ENCODE measurements at places on chromosomes 3 and 15.
A peak's percentile ranks its signal among the peaks of the same experiment; 100 is the strongest.

DNA sequence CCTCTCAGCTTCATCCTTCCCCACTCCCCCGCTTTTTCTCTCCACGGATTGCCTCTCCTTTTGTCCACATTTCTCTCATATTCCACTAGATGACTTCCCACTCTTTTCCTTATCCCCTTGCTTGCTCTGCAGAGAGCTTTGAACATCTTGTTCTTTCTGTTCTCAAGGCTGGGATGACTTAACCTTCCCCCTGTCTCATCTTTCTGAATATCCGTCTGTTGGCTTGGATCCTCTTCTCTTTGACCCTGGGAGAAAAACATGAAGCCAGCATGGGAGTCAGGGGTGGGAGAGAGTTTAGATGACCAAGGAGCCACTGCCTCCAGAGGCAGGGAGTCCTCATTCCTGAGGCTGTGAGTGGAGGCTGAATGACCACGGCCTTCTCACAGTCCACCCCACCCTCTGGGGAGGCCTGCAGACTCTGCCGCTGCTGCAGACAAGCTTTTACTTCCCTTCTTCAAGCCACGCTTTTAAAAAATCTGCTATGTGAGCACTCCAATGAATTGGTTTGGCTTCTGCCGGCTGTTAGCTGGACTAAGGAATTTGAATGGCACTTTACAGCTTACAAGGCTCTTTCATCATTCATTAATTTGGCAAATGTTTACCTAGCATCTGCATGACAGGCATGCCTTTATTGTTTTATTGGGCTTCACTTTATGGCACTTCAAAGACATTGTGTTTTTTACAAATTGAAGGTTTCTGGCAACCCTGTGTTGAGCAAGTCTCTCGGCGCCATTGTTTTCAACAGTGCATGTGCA is 111.6 kb upstream of the SLC6A6 start:
- no peak for DNase-seq

- DNase-seq, result peak; percentile 9
Measured at GRCh38 chr15:58344213-58345070, 87.3 kb upstream of the LIPC start.

DNA sequence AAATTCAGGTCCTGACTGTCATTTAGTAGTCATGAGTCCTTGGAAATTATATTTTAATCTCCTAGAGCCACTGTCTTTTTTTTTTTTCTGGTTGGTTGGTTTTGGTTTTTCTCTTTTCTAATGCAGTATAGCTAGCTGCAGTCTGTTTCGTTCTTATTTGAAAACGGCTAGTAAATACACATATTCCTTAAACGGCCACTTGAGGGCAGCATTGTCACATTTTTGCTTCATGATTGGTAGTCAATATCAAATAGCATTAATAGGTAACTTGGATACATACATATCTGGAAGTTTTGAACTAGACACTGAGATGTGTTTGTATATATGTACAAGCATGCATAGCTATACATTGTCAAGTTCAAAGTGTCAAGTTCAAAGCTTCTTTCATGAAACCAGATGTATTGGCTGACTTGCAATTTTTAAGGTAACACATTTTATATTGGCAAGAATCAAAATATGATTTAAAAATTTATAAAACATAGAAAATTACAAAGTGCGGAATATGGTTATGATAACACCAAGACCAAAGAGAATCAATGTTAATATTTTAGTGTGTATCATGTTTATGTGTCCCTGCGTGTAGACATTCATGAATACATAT is 22.5 kb downstream of the GABRA5 start:
- peak; percentile 79 for DNase-seq

- no peak for DNase-seq
Measured at GRCh38 chr3:20125289-20125688, 60.7 kb downstream of the SGO1 start.

GRCh38 chr3:132787616-132788300 is 65.5 kb upstream of the NPHP3 start:
- no peak for DNase-seq

DNA sequence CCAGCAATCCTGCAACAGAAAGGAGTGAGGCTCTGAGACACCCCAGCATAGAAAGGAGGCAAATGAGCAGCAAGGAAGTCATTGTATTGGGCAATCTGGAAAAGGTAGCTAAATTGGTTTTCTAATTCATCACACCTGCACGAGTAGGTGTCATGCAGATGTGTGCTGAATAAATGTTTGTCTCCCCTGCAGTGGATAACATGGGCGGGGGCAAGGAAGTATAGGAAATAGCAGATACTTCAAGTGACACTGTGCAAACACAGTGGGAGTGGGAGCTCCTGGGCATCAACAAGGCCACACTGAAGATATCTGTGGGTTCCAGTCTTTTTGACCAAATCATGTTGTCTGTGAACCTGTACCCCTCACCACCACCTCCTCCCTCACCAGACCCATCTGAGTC is 14.4 kb upstream of the HTR3E start:
- no peak for DNase-seq

DNA sequence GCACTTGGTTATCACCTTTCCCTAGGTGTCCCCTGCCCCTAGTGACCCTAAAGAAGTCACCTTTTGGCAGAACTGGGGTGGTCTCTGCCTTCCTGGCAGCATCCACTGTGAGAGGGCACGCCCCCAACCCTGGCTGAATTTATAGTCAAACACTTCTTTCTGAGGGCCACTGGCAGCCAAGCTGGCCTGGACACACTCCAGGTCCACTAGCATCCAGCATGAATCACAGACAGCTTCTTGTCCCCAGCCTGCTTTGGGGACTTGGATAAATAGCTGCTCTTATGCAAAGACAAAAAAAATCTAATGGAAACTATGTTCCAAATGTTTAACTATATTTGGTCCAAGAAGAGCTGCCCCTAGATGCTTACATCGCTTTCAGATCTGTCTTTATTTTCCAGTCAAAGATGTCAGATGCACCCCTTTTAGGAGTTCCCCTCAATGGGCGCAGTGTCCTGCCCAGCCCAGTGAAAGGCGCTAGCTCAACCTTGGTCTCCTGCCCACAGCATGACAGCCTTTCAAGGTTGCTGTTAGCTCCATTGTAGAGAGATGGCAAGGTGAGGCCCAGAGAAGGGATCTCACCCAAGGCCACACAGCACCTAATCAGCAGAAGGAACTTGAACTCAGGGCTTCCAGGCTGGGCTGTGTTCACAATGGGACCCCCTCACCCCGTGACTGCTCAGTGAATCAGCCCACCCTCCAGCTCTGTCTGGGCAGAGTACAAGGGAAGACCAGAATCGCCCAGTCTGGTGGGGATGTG is 7.0 kb downstream of the RASL12 start:
- no peak for DNase-seq

DNA sequence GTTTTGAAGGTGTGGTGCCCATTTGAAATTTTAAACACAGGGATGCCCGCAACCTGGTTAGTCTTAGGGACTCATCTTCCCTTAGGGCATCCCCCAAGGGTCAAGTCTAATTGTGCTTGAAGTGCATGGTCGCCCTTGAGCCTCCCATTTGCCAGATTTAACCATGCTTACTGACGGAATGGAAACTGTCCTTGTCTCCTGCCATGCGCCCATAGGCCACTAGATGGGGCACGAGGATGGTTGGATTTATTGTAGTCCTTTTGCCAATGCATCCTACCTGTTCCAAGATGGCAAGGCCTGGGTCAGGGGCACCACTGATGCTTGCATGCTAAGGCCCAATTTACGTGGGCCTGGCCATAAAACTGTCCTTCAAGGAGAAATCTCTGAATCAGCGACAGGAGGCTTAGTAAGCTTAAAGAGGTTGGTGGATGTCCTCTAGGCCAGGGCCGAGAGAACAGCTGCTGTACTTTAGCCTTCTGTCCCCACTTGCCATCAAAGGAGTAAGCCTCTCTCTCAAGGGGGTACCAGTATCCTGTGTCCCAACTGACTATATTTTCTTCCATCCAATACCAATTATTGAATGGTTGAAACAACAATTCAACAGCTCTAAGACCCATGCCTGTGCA is 355.4 kb downstream of the OTOL1 start:
- peak; percentile 66 for DNase-seq

- DNase-seq, result no peak
Measured at GRCh38 chr3:103919327-103919726, 1447.4 kb upstream of the ALCAM start.

DNA sequence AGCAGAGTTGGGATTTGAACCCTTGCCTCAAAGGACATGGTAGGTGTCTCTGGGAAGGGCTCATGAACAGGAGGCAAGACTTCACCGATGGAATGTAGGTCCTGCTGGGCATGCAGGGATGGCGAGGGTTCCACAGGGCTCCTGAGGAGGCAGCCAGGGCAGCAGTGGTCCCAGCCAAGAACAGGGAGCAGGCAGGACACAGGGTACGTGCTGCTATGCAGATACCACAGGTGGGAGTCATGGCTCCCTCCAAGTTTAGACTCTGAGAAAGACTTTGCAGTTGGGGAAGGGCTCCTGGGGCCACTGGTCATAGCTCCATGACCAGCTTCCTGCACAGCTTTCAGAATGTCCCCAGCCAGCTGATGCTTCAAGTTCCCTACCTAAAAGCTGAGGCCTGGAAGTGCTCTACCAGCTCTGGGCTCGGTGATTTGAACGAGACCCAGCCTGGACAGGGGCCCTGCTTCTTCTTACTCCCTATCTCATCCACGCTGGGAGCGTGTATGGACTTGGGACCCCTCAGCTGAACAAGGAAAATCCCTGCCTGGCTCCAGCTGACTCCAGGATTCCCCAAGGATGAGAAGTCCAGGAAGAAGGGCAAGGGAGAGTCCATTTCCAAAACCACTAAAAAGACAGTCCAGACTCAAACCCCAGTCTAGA is 747 bp downstream of the MYL3 start:
- no peak for DNase-seq

DNA sequence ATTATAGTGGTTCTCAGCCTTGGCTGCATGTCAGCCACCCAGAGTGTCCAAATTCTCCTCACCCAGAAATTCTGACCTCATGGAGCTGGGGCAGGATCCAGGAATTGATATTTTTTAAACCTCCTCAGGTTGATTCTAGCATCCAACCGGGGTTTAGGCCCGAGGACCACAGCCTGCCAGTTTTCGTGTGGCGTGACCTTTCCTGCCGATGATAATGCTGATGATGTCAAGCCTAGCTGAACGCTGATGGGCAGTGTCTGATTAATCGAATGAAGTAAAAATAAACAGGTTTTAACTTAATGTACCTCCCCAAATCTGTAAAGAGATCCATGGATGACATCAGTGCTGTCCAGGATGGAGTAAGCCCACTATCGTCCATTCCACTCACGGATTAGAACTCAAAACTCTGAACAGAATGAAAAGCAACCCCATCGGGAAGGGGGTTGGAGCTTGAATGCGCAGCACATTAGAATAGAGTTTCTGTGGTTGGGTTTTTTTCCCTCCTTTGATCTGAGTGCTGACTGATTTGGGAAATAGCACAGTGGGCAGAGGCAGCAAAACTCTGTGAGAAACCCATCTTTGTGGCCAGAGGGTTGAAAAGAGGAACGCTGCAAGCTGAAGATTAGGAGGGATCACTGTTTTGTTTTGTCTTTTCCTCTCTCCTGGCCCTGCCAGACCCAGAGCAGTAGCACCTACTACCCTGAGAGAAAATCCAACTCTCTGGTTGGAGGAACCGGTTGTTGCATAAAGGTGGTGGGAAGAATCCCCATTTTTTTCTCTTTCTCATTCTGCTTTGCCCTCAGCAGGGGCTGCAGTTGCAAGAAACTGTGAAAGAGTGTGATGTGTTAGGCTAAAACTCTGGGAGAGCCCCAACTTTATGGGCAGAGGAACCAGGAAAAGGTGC is 153.9 kb downstream of the APBA2 start:
- DNase-seq, result peak; percentile 15

GRCh38 chr15:69271217-69271616 is 27.5 kb upstream of the PAQR5 start:
- no peak for DNase-seq

DNA sequence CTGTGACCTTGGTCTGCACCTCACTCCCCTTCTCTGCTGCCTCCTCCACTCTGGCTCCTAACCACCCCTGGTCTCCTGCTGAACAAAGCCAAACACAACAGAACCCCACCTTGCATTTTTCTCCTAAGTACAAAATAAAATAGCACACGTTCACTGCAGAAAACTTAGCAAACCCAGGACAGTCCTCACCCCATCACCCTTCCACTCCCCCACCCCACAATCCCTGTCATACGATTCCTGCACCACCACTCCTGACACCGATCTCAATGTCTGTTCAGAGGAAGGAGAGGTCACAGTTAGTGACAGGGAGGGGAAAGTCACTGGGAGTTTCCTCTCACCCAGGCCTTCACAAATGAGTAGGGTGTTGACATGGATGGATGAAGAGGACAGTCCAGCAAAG is 4.2 kb downstream of the VPS33B start:
- no peak for DNase-seq

DNA sequence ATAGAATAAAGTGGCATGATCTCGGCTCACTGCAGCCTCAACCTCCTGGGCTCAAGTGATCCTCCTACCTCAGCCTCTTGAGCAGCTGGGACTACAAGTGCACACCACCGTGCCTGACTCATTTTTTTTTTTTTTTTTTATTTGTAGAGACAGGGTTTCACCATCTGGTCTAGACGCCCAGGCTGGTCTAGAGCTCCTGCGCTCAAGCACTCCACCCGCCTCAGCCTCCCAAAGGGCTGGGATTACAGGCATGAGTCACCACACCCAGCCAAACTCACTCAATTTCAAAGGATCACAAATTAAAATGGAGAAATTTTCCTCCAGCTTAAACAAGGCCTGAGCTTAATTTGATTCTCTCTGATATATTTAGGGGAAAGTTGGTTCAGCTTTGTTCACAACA is 27.3 kb upstream of the NMB start:
- DNase-seq, result peak; percentile 53
